ENCODE measurements at places on chromosomes 16 and 17. TPM values are rescaled to one million over a fixed set of nuclear protein-coding genes. Genes with fewer than 3 reads are reported as not detected.

Gene AOC2
- total RNA-seq = 0.42 TPM

Gene ST6GALNAC1
- total RNA-seq = not detected

Gene TP53TG3E
- total RNA-seq = not detected

Gene NXN
- 123 TPM for total RNA-seq

Gene RASL10B
- total RNA-seq = 0.09 TPM

Gene LRRC37A
- total RNA-seq = 1.9 TPM

Gene C17orf67
- 4.1 TPM for total RNA-seq

Gene GHDC
- 28.6 TPM for total RNA-seq

Gene EIF1
- 128 TPM for total RNA-seq

Gene CA10
- not detected for total RNA-seq

Gene GUCY2D
- total RNA-seq = not detected
